Thymus (tissue), 14 donors: ENCODE measurements at places on chromosomes 5 and 9. TPM values are rescaled to one million over a fixed set of nuclear protein-coding genes. Genes with fewer than 3 reads are reported as not detected.

Gene GFI1B
- polyA plus RNA-seq, result 0.34 TPM

DNA sequence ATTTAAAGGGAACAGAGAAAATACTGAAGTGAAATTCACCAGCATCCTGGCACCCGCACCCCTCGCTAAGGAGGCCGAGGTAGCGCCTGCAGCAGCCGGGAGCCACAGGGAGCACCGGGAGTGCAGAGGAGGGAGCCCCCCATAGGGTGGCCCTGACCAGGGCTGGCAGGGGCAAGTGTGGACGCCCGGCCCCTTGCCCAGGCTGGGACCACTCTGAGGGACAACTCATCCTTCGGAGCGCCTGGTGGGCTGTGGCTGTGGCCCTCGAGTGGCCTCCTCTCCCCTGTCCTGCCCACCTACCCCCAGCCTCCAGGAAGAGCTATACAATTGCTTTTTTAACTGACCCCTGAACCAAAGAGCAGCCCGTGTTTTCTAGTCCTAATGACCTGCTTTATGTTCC is 47.0 kb downstream of the PLEKHG4B start:
- no peaks in the 10 kb centered on the region for H3K27me3 ChIP-seq
- H3K27ac ChIP-seq, result no peak overlapping the region
- no peaks in the 10 kb centered on the region for H3K4me1 ChIP-seq
- no peak overlapping the region for H3K4me3 ChIP-seq
- DNase-seq, result no peak
- no peaks in the 10 kb centered on the region for H3K36me3 ChIP-seq

DNA sequence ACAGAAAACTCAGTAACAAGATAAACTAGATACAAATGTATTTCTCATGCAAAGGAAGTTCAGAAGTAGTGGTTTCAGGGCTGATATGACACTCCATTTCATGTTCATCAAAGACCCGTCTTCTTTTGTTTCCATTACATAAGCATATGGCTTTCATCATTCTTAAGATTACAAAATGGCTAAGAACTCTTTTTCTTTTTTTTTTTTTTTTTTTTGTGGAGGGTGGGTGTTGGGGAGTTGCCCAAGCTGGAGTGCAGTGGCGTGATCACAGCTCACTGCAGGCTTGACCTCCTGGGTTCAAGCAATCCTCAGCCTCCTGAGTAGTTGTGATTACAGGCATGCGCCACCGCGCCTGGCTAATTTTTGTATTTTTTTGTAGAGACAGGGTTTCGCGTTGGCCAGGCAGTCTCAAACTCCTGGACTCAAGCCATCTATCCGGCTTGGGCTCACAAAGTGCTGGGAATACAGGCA is 22.0 kb upstream of the PTBP3 start:
- peaks cover 12% of the 10 kb centered on the region for H3K4me1 ChIP-seq
- DNase-seq, result peak; percentile 78
- H3K4me3 ChIP-seq, result no peak overlapping the region
- peak overlapping the region; percentile 80 for H3K27ac ChIP-seq

DNA sequence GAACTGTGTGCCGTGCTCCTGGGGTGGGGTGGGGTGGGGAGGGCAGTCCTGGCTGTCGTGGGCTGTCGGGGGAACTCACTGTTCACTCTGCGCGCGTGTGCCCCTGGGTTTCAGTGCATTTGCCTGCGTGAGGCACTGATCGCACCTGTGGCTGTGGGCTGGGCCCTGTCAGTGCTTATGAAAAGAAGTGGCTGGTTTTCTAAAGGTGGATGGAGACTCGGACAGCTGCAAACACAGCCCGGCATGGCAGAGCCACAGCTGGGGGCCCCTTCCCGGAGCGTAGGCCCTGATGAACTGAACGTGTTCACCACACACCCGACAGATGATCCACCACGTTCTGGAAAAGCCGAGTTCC is 42.7 kb downstream of the NKD2 start:
- no peaks in the 10 kb centered on the region for H3K27me3 ChIP-seq
- H3K27ac ChIP-seq, result no peak overlapping the region
- H3K36me3 ChIP-seq, result peaks cover 38% of the 10 kb centered on the region
- no peak for DNase-seq
- no peaks in the 10 kb centered on the region for H3K4me1 ChIP-seq
